Left cardiac atrium (tissue), 4 donors: ENCODE measurements at places on chromosomes 1 and 21. TPM values are rescaled to one million over a fixed set of nuclear protein-coding genes. Genes with fewer than 3 reads are reported as not detected.

The VWA5B1 gene
- total RNA-seq, result 0.16 TPM

The ADIPOR1 gene
- total RNA-seq, result 82.3 TPM

The CCDC27 gene
- not detected for total RNA-seq

The GCSAML gene
- 0.59 TPM for total RNA-seq

The AIM2 gene
- 0.50 TPM for total RNA-seq

The IGSF8 gene
- total RNA-seq, result 22.1 TPM

The SPOCD1 gene
- total RNA-seq, result 1.2 TPM
